ENCODE measurements at places on chromosomes 11 and 22.

- DNase-seq = no peak
These were observed 17.5 kb upstream of the CABP7 start for GRCh38 chr22:29702000-29702930.

DNA sequence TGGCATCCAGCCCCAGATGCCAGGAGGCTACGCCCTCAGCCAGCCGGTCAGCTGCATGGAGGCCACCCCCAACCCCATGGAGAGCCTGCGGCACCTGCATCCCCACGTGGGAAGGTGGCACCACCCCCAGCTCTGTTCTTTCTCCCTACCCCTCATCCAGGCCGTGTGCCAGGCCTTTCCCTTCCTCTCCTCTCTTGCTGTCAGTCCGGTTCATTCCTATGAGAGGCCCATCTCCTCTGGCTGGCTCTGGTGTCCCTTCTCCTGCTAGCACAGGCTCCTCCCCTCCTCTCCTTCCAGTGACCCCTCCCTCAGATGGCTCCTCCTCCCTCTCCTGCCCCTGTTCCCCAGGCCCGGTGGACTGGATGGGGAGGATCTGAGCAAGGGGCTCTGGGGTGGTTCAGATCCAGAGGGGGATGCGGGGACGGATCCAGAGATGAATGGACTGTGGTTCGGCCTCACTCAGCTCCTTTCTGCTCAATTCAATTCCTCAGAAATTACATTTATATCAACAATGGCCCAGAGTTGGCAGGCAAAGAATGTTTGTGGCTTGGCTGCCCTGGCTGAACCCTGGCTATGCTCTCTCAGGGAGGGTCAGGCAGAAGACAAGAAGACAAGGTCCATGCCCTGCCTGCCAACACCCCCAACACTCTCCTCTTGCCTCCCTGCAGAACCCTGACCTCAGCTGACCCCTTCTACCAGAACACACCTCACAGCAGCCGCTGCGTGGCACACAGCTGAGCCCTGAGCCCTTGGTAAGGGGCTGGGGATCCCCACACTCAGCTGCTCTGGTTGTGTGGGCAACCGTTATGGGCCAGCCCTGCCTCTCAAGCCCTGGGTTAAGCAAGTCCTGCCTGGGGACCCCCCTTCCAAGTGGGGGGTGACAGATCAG lies 18.5 kb upstream of the LRRC10B start:
- peak; percentile 61 for DNase-seq

DNA sequence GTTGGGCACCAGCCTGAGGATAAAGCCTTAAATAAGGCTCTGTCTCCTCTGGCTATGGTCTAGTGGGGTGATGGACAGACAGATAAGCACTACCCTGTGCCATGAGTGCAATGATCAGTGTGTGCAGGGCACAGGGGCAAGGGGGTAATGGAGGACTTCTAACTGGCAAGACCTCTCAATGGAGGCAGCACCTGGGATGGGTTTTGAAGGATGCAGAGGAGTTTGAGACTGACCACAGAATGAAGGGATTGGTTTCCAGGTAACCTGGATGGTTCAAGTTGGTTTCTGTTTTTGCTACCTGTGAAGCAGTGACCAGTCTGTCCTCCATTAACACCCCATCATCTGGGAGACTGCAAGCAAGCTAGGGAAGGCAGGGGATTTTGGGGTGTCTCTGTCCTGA lies 27.8 kb upstream of the PICK1 start:
- no peak for DNase-seq

GRCh38 chr22:28969401-28970168 lies 86.2 kb downstream of the ZNRF3 start:
- DNase-seq = no peak

- no peak for DNase-seq
These were observed 234.8 kb downstream of the CADM1 start for GRCh38 chr11:115269191-115269950.

DNA sequence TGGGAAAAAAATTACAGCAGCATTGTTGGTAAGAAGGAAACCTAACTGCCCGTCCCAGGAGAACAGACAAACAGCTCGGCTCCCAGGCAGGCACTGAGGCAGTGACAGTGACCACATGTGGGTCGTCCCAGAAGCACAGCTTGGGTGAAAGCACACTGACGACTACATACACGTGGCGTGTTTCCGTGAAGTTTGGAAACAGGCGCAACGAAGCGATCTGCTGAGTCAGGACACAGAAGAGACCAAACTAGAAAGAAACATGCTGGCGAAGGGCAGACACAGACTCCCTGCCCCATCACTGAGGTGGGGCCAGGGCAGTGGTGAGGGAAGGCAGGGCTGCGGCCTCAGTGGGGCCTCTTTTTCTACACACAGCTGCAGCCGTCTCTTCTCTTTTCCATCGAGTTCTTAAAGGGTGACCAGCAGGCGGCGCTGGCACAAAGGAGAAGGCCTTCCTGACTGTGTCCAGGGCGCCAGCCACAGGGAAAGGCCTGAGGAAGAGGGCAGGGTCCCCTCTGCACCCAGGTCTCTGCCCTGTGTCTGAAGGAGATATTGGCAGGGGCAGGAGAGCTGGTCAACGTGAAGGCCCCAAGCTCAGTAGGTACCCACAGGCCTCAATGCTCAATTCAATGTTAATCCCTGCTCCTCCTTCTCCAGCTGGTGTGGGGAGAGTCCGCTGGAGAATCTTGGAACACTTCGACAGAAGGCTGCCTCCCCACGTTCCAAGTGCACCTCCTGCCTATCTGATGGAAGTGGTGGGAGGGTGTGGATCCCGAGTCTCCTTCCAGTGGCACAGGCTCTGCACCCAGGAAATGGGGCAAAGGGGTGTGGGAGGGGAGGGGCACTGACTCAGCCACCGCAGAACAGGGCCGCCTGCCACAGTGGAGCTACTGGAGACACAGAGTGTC lies 19.9 kb downstream of the CARS1 start:
- peak; percentile 58 for DNase-seq

GRCh38 chr11:80629466-80629865 lies 1188.6 kb upstream of the TENM4 start:
- no peak for DNase-seq

DNA sequence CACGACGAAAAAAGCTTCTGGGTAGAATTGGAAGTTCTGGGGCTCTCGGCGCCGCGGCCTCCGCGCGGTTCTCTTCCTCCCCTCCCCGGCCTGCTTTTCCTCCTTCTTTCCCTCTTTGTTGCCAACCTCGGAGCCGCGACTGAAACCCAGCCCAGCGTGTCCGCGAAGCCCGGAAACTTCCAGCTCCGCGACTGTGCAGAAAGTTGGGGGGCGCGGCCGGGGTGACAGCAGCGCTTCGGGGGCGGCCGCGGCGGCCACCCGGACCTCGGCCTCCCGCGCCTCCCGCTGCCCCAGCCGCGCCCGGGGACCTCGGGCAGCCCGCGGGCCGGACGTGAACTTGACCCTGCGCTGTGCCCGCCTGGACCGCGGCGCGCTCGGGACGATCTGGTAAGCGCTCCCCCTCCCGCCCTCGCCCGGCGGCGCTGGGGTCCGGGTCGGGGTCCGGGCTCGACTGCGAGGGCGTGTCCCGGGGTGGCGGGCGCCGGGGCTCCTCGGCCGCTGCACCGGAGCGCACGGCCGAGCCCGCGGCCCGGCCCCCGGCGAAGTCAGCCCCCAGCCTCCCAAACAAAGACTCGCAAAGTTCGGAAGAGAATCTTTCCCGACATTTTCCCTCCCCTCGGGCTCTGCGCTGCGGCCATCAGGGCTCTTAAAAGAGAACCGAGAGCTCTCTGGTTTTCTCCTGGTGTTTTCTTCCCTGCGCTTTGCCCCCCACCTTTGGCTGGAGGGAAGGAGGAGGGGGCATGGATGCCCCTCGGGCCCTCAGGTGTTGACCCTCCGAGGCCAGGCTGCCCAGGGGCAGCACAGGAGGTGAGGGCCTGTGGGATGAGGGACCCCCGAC lies 67.9 kb upstream of the WNT7B start:
- DNase-seq = no peak

DNA sequence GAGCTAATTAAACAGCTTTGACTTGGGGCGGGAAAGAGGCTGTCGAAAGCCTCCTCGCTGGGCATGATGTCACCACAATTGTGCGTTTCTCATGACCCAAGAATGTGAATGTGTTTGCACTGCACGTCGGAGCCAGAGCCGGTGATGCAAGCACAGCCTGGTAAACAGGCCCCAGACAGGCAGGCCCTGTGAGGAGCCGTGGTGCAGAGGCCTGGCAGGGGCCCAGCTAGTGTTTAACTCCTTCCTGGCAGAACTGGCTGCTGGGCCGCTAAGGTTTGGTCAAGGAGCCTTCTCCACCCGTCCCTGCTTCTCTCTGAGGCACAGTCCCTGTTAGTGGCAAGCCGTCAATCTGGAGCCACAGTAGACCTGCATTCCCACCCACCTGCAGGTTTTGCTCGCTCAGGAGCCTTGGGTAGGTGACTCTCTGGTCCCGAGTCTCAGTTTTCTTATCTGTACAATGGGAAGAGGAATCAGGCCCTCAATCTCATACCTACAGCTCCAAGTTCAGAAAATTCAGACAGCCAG lies 25.4 kb upstream of the SMTN start:
- DNase-seq = peak; percentile 95

GRCh38 chr11:64514590-64514989 lies 76.4 kb upstream of the SLC22A12 start:
- DNase-seq = no peak

DNA sequence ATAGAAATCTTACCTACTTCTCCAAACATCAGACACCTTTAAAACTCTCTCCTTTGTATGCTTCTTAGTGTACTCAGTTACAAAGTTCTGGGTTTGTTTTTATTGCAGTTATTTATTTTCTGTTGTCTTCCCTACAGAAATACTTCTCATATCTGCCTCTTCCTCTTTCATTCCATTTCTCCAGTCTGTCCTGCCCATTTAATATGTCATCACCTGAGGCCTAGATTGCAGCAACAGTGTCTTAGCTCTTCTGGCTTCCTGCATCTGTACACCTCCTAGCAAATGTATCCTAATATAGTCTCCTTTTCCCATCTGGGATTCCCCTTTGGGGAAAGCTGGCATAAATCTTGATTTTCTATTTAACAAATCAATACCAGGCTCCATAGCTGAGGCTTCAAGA lies 34.9 kb upstream of the PCF11 start:
- DNase-seq = no peak

DNA sequence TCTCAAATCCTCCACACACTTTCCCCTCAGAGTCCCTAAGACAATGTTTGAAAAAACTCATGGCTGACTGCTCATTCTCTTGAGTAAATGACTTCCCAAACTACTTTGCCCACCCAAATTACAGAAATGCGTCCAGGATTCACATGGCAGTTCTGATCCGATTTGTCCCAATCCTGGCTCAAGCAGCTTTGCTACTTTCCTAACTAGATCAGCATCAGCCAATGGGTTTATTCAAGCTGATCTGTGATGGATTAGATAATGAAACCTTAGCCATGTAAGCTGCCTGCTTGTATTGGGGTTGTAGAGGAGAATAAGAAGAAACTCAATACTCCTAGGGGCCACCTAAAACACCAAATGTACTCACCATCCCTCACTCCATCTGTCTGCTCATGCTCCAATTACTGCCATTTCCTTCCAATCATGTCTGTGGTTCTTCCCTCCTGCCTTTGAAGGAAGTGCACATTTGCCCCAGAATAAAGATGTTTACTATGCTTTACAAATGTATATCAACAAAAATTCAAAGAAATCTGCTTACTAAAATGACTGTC lies 6.9 kb downstream of the RBFOX2 start:
- no peak for DNase-seq

- no peak for DNase-seq
These were observed 17.9 kb upstream of the BBOX1 start for GRCh38 chr11:27022659-27023251.

- DNase-seq = no peak
These were observed 126.9 kb upstream of the CHORDC1 start for GRCh38 chr11:90349731-90350130.

DNA sequence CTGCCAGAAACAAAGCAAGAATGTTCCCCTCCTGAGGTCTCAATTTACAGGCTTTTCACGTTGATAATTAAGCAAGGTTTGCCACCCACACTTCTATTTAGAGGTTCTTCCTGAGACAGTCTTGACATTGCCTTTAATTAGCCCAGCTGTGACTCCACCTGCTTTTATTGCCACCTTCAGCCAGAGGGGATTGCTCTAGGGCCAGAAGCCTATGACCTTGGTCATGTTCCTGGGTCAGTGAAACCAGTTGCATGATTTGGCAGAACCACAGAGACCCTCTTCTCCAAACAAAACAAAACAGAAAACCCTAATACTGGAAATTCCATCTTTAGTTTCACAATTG lies 89.8 kb downstream of the APIP start:
- DNase-seq = no peak

GRCh38 chr11:34619062-34619516 lies 1.8 kb upstream of the EHF start:
- DNase-seq = no peak

DNA sequence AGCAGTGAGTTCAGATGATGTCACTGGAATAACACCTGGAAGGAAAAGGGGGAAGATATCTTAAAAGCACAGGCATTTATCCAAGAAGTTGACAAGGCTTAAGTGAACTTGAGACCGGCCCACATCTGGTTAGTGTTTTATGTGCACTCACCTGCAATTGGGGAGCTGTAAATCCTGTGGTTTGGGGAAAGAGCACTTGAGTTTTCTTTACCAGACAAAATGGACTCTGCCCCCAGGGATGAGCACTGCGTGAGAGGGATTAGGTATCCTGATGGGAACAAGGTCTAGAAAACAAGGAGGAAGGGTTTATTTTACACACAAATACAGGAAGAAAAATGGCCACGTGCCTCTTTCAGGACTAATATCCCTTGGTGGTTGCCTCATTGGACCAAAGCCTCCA lies 15.2 kb downstream of the E2F8 start:
- no peak for DNase-seq

GRCh38 chr11:75199412-75199955 lies 41.1 kb upstream of the TPBGL start:
- DNase-seq = peak; percentile 69

- no peak for DNase-seq
These were observed 17.5 kb downstream of the NCR3LG1 start for GRCh38 chr11:17369094-17369493.

- no peak for DNase-seq
These were observed 889.5 kb downstream of the JRKL start for GRCh38 chr11:97279341-97279740.

GRCh38 chr11:96342014-96342960 lies 708 bp downstream of the MAML2 start:
- no peak for DNase-seq
